ENCODE measurements at places on chromosomes 3 and 15. TPM values are rescaled to one million over a fixed set of nuclear protein-coding genes. Genes with fewer than 3 reads are reported as not detected.
A peak's percentile ranks its signal among the peaks of the same experiment; 100 is the strongest.

UBA7 gene
- total RNA-seq = 25.1 TPM

MESP2 gene
- 0.27 TPM for total RNA-seq

- no peak overlapping the region for H3K4me3 ChIP-seq
- H3K36me3 ChIP-seq = peaks cover 12% of the 10 kb centered on the region
These were observed 37.2 kb downstream of the HMG20A start for GRCh38 chr15:77457905-77458265.

- no peak for DNase-seq
- H3K27ac ChIP-seq = no peak overlapping the region
- H3K36me3 ChIP-seq = no peaks in the 10 kb centered on the region
- no peak overlapping the region for H3K4me3 ChIP-seq
These were observed 66.2 kb downstream of the CORO2B start for GRCh38 chr15:68644996-68645395.

GRCh38 chr15:41901431-41901830 is 7.6 kb upstream of the SPTBN5 start:
- H3K36me3 ChIP-seq = peaks cover 69% of the 10 kb centered on the region
- no peak for DNase-seq
- H3K4me1 ChIP-seq = peaks cover 43% of the 10 kb centered on the region
- H3K4me3 ChIP-seq = no peak overlapping the region
- no peaks in the 10 kb centered on the region for H3K27me3 ChIP-seq

GRCh38 chr15:81327516-81327915 is 3.6 kb upstream of the STARD5 start:
- H3K36me3 ChIP-seq = no peaks in the 10 kb centered on the region
- H3K4me1 ChIP-seq = peaks cover 20% of the 10 kb centered on the region
- no peak overlapping the region for H3K4me3 ChIP-seq
- no peak for DNase-seq

- no peaks in the 10 kb centered on the region for H3K36me3 ChIP-seq
- H3K4me3 ChIP-seq = no peak overlapping the region
- no peak for DNase-seq
These were observed 285.5 kb upstream of the ICE2 start for GRCh38 chr15:60764408-60764963.

MORC1 gene
- not detected for total RNA-seq

- peaks cover 37% of the 10 kb centered on the region for H3K36me3 ChIP-seq
- peaks cover 52% of the 10 kb centered on the region for H3K27me3 ChIP-seq
- peaks cover 32% of the 10 kb centered on the region for H3K4me1 ChIP-seq
- H3K27ac ChIP-seq = no peak overlapping the region
- H3K4me3 ChIP-seq = no peak overlapping the region
These were observed 13.8 kb downstream of the TLE3 start for GRCh38 chr15:70083946-70084345.

DNA sequence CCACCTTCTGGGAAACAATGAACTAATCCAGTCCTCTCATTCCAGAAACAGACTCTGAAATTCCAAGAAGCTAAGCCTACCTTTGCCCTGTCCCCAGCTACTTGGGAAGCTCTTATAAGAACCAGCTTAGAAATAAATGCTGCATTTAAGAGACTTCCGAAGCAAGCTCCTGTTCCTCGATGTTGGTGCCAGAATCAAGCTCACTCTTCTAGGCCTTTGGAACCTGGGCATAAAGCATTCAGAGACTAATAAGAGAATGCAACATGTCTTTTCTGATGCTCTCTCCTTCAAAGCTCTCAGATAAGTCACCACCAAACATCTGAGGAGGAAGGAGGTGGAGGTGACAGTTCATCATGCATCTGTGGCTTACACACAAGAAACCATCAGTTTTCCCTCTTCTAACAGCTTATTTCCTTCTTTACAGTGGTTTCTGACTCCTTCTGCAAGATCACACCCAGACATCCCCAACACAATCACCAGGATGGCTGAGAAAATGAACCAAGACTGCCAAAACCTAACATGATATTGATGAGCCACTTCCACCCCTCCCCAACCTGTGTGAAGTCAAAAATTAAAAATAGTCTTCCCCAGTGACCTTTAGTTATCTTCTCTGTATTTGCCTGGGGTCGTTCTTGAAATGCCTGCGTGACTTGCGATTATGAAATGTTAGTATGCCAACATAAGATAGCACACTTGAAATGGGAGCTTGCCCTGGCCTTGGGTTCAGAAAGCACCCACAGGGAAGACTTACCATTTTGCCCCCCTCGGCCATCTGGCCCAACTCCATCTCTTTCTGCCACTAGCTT is 11.5 kb downstream of the ARHGEF3 start:
- no peaks in the 10 kb centered on the region for H3K27me3 ChIP-seq
- peak overlapping the region; percentile 17 for H3K4me3 ChIP-seq
- peak overlapping the region; percentile 83 for H3K27ac ChIP-seq
- peaks cover 83% of the 10 kb centered on the region for H3K4me1 ChIP-seq
- DNase-seq = no peak
- H3K36me3 ChIP-seq = no peaks in the 10 kb centered on the region

IL5RA gene
- not detected for total RNA-seq

NEIL1 gene
- total RNA-seq = 8.2 TPM

TICRR gene
- total RNA-seq = 0.08 TPM

MRPL46 gene
- 80.8 TPM for total RNA-seq

DNA sequence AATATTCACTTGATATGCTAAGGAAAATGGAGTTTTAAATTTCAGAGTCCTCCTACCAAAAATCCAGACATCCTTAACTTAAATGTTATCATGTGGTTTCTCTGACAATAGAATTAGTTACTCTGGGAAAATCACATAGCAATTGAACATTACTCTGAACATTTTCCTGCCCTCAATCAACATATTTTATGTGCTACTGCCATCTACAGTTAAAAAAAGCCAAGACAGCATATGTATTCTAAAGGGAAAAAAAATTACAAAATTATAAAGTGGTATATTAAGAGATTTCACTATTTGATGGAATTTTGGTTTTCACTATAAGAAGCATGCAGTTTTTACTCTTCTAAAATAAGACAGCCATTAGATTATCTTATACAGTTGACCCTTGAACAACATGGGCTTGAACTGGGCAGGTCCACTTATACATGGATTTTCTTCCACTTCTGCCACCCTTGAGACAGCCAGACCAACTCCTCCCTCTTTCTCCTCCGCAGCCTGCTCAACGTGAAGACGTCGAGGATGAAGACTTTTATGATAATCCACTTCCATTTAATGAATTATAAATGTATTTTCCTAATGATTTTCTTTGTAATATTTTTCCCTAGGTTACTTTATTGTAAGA is 122.3 kb downstream of the ATP1B3 start:
- peaks cover 5% of the 10 kb centered on the region for H3K36me3 ChIP-seq
- no peak for DNase-seq
- H3K27ac ChIP-seq = no peak overlapping the region
- no peak overlapping the region for H3K4me3 ChIP-seq

Measured in left ventricle myocardium inferior (tissue), 1 donor.